Calu3 (cell line): ENCODE measurements at places on chromosomes 13 and 19. TPM values are rescaled to one million over a fixed set of nuclear protein-coding genes. Genes with fewer than 3 reads are reported as not detected.

Gene CELF5
- 0.40 and 0.64 TPM in 2 replicates for total RNA-seq

Gene ZNF473
- 27.2 and 28.8 TPM in 2 replicates for total RNA-seq

Gene KLK4
- total RNA-seq, result not detected in 2 replicates

Gene CBY2
- not detected in 2 replicates for total RNA-seq

Gene SLC15A1
- total RNA-seq, result 0.99 and 1.7 TPM in 2 replicates

Gene CAMSAP3
- total RNA-seq, result 26.0 and 30.3 TPM in 2 replicates

Gene DNAAF3
- 10.3 and 13.1 TPM in 2 replicates for total RNA-seq

Gene RINL
- 4.1 TPM in 2 replicates for total RNA-seq

Gene C3
- 517 and 658 TPM in 2 replicates for total RNA-seq

Gene MEF2B
- 1.7 and 2.3 TPM in 2 replicates for total RNA-seq

Gene OLFM4
- total RNA-seq, result 33.5 and 55.7 TPM in 2 replicates

Gene SCEL
- total RNA-seq, result 5.2 and 8.0 TPM in 2 replicates

Gene FAM216B
- not detected in 2 replicates for total RNA-seq

Gene ETFB
- total RNA-seq, result 203 and 213 TPM in 2 replicates

Gene SNRPA
- total RNA-seq, result 95.4 and 102 TPM in 2 replicates

GRCh38 chr13:106919133-106919532 is 351.2 kb upstream of the ARGLU1 start:
- no peak overlapping the region for H3K27ac ChIP-seq
- H3K27me3 ChIP-seq, result no peaks in the 10 kb centered on the region
- H3K4me1 ChIP-seq, result no peaks in the 10 kb centered on the region
- no peak for DNase-seq

GRCh38 chr13:58795715-58796114 is 1164.2 kb downstream of the PCDH17 start:
- no peaks in the 10 kb centered on the region for H3K27me3 ChIP-seq
- no peak for DNase-seq
- H3K4me1 ChIP-seq, result no peaks in the 10 kb centered on the region
- H3K4me3 ChIP-seq, result no peak overlapping the region
- H3K27ac ChIP-seq, result no peak overlapping the region

- no peaks in the 10 kb centered on the region for H3K36me3 ChIP-seq
- H3K4me3 ChIP-seq, result no peak overlapping the region
Measured at GRCh38 chr13:75932636-75933035, 296.5 kb downstream of the LMO7 start.

GRCh38 chr19:38049105-38049649 is 142.2 kb downstream of the SIPA1L3 start:
- no peaks in the 10 kb centered on the region for H3K36me3 ChIP-seq
- no peaks in the 10 kb centered on the region for H3K27me3 ChIP-seq
- peaks cover 4% of the 10 kb centered on the region for H3K4me1 ChIP-seq

DNA sequence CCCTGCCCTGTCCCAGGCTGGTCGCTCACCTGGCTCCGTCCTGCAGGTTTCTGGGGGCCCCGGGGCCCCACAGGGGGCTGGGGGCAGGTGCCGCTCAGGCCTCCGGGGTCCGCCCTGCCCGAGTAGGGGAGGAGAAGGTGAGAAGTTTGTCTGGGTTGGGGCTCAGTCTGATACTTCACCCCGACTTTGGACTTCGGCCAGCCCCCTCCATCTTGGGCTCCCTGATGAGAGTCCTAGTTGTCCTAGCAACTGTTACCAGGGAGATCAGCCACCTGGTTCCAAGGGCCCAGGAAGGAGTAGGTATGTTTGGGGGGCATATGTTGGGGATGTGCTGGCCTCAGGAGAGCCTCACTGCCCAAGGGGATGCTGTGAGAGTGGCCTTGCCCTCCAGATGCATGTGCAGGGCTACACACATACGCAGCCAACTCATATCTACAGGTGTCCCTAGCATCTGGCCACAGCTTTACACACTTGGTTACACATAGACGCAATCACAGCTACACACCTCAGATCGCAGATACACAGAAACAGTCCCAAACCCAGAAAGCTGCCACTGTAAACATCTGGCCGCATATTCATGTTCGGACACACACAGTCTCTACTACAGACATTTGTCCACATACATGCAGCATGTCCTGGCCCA is 3.4 kb downstream of the NUMBL start:
- no peaks in the 10 kb centered on the region for H3K27me3 ChIP-seq
- no peak overlapping the region for H3K27ac ChIP-seq

DNA sequence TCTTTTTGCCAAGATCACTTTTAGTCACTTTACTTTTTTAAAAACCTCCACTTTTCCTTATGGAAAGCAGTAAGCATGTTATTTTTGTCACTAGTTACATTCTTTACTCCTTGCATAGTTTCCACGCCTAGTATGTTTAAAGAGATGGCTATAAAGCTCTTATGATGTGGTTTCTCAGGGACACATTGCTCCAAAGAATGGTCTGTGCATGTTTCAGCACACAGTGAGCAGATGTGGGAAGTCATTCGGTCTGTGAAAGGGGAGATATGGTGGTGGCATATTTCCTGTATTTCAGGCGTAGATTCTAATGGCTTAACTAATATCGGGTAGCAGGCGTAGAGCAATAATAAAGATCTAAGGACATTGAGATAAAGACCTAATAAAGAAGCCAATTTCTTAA is 180.7 kb downstream of the SLITRK6 start:
- H3K4me3 ChIP-seq, result no peak overlapping the region
- H3K36me3 ChIP-seq, result no peaks in the 10 kb centered on the region
- no peak for DNase-seq
- no peak overlapping the region for H3K27ac ChIP-seq
- no peaks in the 10 kb centered on the region for H3K27me3 ChIP-seq

DNA sequence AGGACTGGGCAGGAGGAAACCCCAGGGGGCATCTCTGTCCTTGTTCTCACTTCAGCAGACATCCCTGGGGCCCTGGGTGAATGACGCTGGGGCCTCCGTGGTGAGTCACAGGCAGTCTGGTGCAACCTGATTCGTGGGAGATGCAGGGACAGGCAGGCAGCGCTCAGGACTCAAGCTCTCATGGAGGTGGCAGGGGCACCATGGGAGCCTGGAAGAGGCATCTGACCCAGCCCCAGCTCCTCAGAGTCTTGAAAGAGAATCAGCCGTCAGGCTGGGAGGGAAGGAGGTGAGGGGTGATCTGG is 14.0 kb upstream of the PTOV1 start:
- no peak for DNase-seq
- peaks cover 68% of the 10 kb centered on the region for H3K36me3 ChIP-seq
- H3K27ac ChIP-seq, result no peak overlapping the region

DNA sequence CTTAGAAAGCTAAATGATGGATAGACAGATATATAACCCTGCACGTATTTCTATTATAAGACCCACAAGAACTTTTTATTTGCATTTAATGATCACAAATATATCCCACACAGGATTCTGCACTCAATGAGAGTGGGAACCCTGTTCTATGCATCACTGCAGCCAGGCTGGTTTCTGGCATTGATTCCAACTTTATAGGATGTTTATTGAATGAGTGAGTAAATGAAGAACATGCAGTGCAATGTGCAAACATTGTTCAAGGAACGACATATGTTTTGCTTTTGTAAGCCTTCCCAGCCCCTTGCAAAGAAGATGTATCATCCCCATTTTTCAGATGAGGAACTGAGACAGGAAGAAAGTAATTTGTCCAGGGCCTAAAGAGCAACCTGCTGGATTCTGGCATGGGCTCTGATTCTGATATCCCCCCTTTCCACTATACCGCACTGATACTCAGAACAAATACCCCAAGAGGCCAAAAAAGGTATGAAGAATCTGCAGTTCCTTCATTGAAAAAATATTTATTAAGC is 246.3 kb downstream of the LACC1 start:
- no peak overlapping the region for H3K27ac ChIP-seq
- H3K4me3 ChIP-seq, result no peak overlapping the region
- no peaks in the 10 kb centered on the region for H3K27me3 ChIP-seq
- no peaks in the 10 kb centered on the region for H3K36me3 ChIP-seq

GRCh38 chr19:40742886-40743285 is 7.4 kb downstream of the ACTMAP start:
- H3K27ac ChIP-seq, result no peak overlapping the region
- peaks cover 59% of the 10 kb centered on the region for H3K36me3 ChIP-seq
- DNase-seq, result no peak
- H3K4me3 ChIP-seq, result no peak overlapping the region
- H3K27me3 ChIP-seq, result no peaks in the 10 kb centered on the region

DNA sequence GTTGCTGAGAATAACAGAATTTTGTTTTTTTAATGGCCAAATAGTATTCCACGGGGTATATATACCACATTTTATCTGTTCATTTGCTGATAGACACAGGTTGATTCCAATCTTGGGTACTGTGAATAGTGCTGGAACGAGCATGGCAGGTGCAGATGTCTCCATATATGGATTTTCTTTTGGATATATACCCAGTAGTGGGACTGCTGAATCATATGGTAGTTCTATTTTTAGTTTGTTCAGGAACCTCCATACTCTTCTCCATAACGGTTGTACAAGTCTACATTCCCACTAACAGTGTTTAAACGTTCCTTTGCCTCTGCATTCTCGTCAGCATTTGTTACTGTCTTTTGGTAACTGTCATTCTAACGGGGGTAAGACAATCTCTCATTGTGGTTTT is 17.3 kb downstream of the ANKRD10 start:
- H3K36me3 ChIP-seq, result peaks cover 31% of the 10 kb centered on the region
- H3K4me3 ChIP-seq, result no peak overlapping the region
- H3K27ac ChIP-seq, result no peak overlapping the region
- no peaks in the 10 kb centered on the region for H3K27me3 ChIP-seq
- no peak for DNase-seq

DNA sequence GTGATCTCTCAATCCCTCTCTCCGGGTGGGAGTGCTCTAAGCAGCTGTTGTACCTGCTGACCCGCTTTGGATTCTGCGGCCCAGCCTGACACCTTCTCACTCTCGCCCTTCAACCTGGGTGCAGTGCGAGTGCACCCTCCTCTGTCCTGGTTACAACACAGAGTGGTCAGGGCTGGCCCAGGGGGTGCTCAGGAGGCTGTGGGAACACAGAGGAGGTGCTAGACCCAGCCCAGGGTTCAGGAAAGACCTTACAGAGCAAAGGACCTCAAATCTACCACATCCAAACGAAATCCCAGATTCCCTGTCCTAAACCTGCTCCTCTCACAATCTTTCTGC is 23.7 kb downstream of the ZNF175 start:
- H3K4me3 ChIP-seq, result peak overlapping the region; percentile 97
- peaks cover 23% of the 10 kb centered on the region for H3K36me3 ChIP-seq
- peak overlapping the region; percentile 45 for H3K27ac ChIP-seq
- no peak for DNase-seq
- H3K27me3 ChIP-seq, result peaks cover 11% of the 10 kb centered on the region

DNA sequence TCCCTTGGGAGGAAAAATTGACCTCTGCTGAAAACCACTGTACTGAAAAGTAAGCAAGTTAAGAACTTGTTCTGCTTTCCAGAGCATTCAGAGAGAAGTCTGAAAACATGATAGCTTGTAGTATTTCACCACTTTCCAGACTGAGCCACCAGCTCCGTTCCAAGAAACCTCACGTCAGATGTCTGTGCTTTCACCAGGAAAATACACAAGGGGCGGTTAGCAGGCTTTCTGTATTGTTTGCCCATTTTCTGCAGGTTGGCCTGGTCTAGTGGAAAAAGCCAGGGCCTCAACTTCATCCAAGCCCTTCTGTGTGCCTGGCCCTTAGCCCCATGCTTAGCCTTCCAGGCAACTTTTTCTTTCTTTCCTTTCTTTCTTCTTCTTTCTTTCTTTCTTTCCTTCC is 36.4 kb downstream of the RXFP2 start:
- DNase-seq, result no peak
- no peaks in the 10 kb centered on the region for H3K36me3 ChIP-seq
- no peak overlapping the region for H3K27ac ChIP-seq
- no peak overlapping the region for H3K4me3 ChIP-seq
- H3K27me3 ChIP-seq, result peaks cover 22% of the 10 kb centered on the region

- H3K27me3 ChIP-seq, result peaks cover 79% of the 10 kb centered on the region
- H3K27ac ChIP-seq, result no peak overlapping the region
- H3K4me3 ChIP-seq, result no peak overlapping the region
- no peaks in the 10 kb centered on the region for H3K36me3 ChIP-seq
Measured at GRCh38 chr19:13507053-13507611, 853 bp upstream of the CACNA1A start.

DNA sequence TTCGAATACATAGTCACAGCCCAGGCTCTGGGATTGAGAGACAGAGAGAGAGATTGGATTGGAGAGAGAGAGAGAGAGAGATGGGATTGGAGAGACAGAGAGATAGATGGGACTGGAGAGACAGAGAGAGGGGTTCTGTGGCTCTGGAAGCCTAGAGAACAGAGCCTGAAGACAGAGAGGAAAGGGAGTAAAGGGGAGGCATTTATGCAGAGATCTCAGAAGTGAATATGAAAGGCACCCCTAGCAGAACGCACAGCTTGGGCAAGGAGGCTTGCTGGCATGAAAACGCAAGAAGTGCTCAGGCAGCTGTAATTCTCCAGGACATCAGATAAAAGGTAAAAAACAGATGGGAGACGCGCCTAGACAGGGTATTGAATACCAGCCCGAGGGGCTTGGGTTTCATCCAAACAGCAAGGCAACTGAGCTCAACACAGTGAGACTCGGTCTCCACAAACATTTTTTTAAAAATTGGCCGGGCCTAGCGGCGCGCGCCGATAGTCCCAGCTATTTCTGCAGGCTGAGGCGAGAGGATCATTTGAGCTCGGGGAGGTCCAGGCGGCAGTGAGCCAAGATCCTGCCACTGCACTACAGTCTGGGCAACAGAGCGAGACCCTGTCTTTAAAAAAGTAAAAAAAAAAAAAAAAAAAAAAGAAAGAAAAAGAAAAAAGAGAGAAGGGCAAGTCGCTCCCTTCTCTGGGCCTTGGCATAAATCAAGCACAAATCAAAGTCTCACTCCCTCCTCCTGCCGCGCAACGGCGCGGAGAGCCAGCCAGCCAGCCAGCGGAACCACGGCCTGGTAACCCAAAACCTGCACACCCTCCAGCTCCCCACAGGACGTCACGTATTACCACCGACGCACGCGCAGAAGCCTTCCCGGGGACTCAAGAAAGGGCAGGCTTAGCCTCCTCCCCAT is 774 bp upstream of the PPP2R1A start:
- peak overlapping the region; percentile 100 for H3K27ac ChIP-seq
- no peaks in the 10 kb centered on the region for H3K27me3 ChIP-seq
- peak overlapping the region; percentile 97 for H3K4me3 ChIP-seq
- H3K36me3 ChIP-seq, result peaks cover 52% of the 10 kb centered on the region
- DNase-seq, result peak; percentile 5

GRCh38 chr13:25677956-25678355 is 306.2 kb downstream of the ATP8A2 start:
- H3K27ac ChIP-seq, result no peak overlapping the region
- peaks cover 85% of the 10 kb centered on the region for H3K27me3 ChIP-seq
- no peaks in the 10 kb centered on the region for H3K36me3 ChIP-seq
- no peak for DNase-seq

DNA sequence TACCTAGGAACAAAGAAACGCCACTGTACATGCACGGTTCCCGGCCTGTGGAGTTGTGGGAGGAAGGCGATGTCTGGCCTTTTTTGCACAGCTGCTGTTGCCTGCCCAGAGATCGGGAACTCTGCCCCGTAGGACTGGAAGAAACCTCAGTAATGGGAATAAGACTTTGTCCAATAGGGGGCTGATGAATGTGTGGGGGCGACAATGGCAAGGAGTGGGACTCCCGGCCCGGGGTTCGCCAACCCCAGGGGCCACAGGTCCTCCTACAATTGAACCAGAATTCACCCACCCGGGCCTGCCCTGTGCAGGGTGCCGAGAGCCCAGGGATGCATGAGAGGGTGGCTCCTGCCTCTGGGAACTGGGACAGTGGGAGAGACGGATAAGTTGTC is 2.0 kb upstream of the CEBPA start:
- peaks cover 69% of the 10 kb centered on the region for H3K27me3 ChIP-seq
- no peak overlapping the region for H3K4me3 ChIP-seq
- H3K27ac ChIP-seq, result no peak overlapping the region
- no peak for DNase-seq
- peaks cover 18% of the 10 kb centered on the region for H3K36me3 ChIP-seq
